Frontal cortex (tissue), 4 donors: ENCODE measurements at places on chromosomes 3 and 15.

DNA sequence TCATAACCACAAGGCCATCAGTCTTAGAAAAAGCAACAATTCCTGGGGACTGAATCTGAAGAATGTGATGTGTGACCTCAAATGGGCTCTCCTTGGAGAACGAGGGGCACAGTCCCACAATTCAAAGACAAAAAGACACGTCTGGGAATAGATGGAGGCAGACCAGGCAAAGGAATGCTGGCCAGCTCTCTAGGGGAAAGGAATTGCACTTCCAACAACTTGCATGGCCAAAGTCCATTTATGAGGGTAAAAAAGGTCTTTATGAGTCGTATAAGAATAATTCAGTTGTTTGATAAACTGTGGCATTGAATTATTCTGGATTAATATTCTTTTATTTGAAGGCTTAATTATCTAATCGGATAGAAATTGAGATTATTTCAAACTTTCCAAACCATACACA is 180.5 kb upstream of the FEZF2 start:
- DNase-seq: no peak

- peak; percentile 53 for DNase-seq
Observed at GRCh38 chr15:65068403-65068788, 605 bp upstream of the RASL12 start.

DNA sequence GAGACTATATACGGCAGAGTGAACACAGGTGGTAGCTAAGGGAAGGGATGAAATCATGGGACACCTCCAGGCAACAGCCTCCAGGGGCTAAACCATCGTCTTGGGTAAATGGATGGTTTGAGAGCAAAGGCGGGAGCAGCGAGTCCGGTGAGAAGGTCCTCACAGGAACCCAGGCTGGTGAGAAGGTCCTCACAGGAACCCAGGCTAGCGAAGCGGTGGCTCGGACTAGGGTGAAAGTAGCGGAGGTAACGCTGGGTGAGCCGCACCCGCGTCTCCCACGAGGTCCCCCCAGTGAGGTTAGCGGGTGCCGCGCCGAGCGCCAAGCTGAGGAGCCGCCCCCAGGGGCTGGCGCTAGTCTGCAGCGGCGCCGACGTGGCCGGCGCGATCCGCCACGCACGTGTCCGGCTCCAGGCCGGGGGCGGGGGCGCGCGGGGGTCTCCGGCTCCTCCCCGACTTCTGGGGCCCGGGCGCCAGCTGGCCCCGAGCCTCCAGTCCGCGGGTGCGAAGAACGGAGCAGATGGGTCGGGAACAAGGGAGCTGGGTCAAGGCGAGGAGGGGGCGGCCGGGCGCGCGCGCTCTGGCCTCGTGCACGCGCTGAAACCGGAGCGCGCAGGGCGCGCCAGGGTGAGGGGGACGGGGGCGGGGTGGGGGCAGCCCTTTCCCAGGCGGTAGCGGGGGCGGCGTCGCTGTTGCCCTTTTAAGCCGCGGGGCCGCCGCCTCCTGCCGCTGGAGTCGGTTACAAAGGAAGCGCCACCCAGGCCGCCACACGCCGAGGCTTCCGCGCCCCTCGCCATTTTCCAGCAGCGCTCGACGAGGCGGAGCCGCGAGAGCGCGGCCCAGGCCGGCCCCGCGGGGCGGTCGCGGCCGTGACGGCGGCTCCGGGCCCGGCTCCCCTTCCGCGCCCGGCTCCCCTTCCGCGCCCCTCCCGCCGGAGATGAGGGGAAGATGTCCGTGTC is at the start of gene UBE2Q2:
TSS of gene UBE2Q2 (plus strand) at position 726 of the 956 bp plus-strand sequence. CDS start at position 946, 220 bp downstream.
- peak; percentile 78 for DNase-seq

DNA sequence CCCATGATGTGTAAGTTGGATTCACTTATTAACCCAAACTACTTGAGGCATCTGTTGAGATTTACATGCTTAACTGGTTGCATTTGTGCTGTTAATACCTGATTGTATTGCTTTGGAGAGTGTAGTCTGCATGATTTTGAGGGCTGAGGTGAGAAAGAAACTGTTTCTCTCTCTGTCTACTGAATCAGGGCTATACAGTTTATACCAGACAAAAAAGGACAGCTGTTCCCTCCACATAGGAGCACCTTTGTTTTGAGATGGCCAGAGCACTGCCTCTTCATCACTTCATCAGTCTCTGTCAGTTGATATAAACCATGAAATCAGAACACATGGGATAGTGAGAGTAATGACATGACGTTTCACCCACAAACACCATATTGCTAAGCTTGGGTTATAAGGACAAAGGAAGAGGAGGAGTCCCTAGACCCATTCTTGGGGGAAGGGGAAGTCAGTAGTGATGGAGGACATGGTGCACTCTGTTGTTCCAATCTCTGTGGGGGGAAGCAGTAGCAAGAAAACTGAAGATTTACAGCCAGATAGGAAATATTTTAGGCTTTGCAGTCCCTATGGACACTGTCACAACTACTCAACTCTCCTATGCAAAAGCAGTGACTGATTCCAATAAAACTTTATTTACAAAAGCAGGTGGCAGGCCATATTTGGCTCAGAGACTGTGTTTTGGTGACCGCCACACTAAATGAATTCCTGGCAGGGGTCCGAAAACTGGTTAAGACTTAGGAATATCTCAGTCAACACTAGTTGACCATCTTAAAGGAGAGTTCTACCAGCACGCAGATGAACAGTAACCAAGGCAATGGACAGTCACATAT is 123.9 kb upstream of the NR2E3 start:
- DNase-seq: no peak

DNA sequence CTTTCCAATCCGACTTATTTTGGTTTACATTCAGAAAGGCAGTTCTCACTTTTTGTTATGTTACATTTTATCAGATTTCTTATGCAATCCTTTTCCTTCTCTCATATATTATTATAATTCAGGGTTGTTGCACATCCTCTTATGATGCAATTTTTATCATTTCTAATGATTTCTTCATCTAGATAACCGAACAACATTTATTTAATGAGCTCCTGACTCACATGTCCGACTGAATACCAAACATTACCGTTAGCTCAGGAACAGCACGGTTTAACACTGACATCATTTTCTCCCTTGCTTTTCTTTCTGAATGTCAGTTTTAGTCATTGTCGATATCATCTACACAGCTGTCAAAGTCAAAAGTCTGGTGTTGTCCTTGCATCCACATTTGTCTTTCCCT is 199.2 kb downstream of the BCHE start:
- DNase-seq: no peak
